ENCODE measurements at places on chromosomes 12 and 14.

GRCh38 chr12:60308366-60308991 is 712.6 kb downstream of the SLC16A7 start:
- DNase-seq = no peak

DNA sequence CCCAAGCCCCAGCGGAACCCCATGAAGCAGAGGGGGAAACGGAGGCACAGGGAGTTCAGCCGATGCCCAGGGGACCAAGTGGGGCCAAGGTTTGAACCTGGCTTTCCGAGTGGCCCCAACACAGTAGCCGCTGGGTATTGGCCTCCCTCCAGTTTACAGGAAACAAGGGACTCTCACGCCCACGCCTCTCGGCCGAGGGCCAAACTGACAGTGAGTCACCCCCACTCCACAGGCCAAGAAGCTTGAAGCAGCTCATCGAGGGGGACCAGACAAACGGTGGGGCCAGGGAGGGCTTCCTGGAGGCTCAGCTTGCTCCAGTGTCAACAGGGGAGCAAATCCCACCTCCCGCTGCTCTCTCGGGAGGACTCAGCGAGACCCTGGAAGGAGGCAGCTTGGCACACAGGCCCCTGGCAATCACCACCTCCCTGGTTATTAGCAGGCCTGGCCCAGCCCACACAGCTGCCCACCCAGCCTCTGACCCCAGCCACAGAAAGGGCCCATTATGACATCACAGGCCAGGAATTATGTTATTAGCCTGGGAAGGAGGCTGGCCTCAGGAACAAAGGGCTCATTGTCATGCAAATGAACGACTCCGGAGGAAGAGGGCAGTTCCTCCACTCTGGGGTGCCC is 54.6 kb downstream of the NCOR2 start:
- peak; percentile 77 for DNase-seq

- DNase-seq = no peak
These were observed 72.2 kb upstream of the NAP1L1 start for GRCh38 chr12:76156726-76157125.

GRCh38 chr12:131564845-131565244 is 146.0 kb upstream of the SFSWAP start:
- DNase-seq = no peak

DNA sequence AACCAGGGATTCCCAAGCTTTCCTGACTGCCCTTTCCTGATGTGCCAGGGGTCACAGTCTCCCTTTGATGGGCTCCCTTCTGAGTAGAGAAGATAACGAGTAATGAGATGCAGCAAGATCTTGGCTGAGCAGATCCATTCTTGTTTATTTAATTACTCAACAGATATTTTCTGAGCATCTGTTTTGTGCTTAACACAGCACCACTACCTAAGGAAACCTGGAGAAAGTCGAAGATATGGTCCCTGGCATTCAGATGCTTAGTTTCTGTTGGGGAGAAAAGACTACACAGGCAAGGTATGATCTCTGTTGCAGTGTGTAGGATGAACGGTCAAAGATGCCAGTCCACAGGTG is 3.9 kb downstream of the AJUBA start:
- DNase-seq = no peak

Data from substantia nigra (tissue), 51 donors.